CD4-positive, CD25-positive, alpha-beta regulatory T cell (primary cell): ENCODE measurements at places on chromosomes 2 and 18. TPM values are rescaled to one million over a fixed set of nuclear protein-coding genes. Genes with fewer than 3 reads are reported as not detected.

GRCh38 chr18:47992266-47992665, 61.8 kb upstream of the SMAD2 start:
- no peak for DNase-seq

- no peak for DNase-seq
Measured at GRCh38 chr2:45950606-45951005, 299.1 kb downstream of the PRKCE start.

GNLY gene
- 2.4 TPM for total RNA-seq

DNA sequence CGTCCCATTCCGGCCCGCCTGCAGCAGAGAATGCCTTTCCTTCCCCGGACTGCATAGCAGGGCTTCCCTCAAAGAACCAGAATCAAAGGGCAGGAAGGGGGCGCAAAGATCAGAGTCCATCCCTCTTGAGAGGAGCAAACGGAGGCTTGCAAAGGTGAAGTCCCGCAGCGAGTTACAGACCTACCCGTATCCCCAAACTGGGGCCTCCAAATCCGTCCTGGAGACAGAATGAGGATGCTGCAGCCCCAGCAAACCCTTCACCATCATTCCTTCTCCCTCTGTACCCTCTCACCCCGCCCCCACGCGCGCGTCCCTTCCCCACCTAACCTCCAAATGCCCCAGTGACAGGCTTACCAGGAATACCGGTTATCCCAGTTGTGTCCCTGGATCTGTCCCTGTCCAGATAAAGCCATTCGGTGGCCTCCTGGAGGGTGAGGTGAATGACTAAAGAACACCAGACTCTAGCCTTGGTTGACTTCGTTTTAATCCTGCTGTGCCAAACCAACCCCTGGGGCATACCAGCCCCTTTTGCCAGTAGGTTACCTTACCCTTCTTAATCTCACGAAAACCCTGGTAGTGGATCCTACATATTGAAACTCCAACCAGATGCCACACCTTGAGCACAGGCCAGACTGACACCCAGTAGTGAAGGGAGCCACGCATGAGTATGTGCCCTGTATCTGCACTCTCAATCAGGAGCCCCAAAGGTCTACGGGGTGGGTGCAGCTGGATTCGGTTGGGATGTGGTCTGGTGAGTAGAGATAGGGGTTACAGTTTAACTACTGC, 961 bp upstream of the SLC40A1 start:
- DNase-seq: peak; percentile 10

SLC35G4 gene
- not detected for total RNA-seq

DNA sequence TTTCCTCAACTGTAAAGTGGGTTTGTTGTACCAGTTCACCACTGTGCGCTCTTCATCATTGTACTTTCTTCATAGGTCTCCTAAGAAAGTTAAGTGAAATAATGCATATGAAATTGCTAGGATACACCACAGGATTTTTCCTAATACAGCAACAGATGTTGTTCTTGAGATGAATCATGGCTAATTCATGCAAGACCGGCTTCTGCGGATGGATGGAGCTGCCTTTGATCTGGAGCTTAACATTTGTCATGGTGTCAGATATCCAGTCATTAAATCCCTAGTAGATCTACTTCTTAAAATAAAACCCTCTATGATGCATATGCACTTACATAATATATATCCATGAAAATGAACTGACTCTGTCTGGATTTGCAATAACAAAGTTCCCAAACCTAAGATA, 114.1 kb downstream of the COL6A3 start:
- no peak for DNase-seq
